Common myeloid progenitor, CD34-positive (primary cell): ENCODE measurements at places on chromosomes 11 and 22.

- DNase-seq, result peak; percentile 44
These were observed 1.4 kb upstream of the VWA5A start for GRCh38 chr11:124113890-124114289.

DNA sequence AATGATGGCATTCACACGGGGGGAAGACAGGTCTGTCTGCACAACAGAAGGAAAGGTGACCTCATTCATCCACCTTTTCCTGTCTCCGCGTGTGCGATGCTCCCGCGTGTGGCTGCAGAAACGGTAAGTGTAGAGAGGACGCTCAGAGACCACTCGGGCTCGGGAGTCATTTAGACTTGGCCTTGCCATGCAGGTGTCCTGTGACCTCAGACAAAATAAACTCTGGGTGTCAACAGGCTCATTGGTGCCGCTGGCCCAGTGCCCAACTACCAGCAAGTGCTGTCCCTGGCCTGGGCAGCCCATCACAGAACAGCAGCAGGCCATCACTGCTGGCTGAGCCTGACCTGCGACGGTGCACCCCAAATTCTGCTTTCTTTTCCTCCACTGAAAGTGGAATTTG is 48.1 kb upstream of the ARFGAP3 start:
- no peak for DNase-seq

DNA sequence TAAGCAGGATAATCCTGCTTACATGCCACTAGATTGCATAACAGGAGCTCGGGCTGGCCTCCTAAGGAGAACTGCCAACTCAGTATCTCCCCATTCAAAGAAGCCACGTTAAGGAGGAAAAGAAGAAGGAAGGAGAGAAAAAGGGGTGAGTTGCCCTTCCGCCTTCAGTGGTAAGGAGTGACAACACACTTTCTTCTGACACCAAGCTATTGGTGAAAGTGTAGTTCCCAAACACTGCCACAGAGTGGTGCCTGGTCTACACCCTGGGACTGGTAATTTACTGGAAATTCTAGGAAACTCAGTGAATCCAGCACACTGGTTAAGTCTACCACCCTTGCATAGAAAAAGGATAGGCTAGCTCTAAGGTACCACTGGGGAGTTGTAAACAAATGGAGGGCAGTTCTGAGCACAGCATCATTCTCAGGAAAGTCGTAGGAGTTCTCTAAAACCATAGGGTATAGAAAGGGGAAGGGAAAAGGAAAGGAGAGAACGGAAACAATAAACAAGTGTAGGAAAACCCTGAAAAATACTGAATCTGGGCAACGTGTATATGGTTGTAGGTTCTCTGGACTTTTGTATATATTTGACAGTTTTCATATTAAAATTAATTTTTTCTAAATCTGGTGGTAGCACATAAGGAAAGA is 58.2 kb downstream of the RRAS2 start:
- DNase-seq, result peak; percentile 54

DNA sequence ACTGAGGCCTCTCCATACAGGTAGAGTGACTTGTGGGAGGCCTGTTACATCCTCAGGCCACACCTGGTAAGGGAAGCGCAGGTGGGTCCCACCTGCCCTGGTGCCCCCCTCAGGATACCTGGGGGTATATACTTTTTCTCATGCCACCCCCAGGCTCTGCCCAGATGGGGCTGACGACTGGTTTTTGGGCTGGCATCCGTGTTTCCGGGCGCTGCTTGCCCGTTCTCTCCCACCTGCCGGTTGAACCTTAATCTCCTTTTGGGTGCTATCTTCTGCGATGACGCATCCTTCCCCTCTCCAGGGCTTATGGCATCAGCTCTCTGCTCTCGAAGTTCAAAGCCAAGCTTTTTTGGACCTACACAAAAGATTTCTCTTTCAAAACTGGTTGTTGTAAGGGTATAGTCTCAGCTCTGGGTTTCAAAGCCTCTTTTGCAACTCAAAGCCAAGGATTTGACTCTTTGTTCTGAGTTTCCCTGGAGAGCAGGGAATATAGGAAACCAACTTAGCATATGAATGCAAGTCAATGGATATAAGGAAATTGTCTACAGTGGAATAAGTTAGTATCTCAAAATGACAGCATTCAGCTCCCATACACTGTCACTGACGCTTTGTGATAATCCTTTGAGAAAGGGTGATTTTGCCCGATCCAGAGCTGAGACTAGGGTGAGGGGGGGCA is 8.6 kb upstream of the LRRC10B start:
- no peak for DNase-seq

- DNase-seq, result no peak
These were observed 15.3 kb downstream of the TAB1 start for GRCh38 chr22:39414886-39415285.

- no peak for DNase-seq
These were observed 350.4 kb upstream of the B3GAT1 start for GRCh38 chr11:134762248-134763029.

GRCh38 chr11:10293423-10294289 is at the start of gene SBF2:
SBF2 (minus strand) TSS chr11:10294219; CDS start chr11:10294069, 150 bp downstream.
- DNase-seq, result peak; percentile 78

- peak; percentile 91 for DNase-seq
These were observed at the start of gene CYTH4 for GRCh38 chr22:37282385-37282677. CYTH4 (plus strand) TSS chr22:37282508; CDS start chr22:37282570, 62 bp downstream.

DNA sequence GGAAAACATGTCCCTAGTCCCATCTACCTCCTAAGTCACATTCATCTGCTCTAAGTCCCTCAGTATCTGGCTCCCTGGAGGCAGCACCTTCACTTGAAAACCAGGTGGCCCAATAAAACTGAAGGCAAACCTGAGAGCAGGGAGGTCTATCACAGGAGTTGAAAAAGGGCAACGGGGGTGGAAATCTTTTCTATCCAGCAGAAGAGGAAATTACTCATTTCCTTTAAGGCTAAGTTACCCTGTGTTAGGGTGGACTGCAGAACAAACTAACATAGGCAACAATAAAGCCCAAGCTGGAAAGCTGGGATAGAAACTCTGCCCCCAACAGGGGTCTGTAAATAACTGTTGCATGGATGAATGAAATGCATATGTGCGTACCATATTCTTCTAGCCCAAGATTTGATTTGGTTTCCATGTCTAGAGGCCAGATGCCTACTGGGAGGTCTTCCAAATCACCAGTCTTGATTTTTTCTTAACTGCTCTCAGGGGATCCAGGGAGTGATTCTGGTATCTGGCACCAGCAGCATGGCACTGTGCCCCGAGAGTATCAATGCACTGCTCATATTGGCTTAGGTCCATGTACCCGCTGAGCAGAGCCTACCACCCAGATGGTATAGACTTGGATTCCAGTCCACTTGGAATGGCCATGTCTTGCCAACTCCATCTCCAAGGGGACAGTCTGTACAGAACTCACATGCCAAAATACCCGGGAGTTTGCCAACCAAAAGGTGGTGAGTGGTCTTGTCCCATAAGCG is 350.0 kb upstream of the NCAM1 start:
- DNase-seq, result no peak

GRCh38 chr22:25027959-25028840 is 75.7 kb downstream of the KIAA1671 start:
- DNase-seq, result no peak

GRCh38 chr11:67266449-67267187 is at the start of gene GRK2:
GRK2 (plus strand) TSS chr11:67266473; CDS start chr11:67266700, 227 bp downstream.
- DNase-seq, result no peak

- DNase-seq, result peak; percentile 11
These were observed 61.4 kb upstream of the SYT13 start for GRCh38 chr11:45347348-45348082.

- no peak for DNase-seq
These were observed 12.3 kb downstream of the DGAT2 start for GRCh38 chr11:75780888-75781287.

- DNase-seq, result no peak
These were observed 1.7 kb upstream of the JAM3 start for GRCh38 chr11:134066943-134067885.

DNA sequence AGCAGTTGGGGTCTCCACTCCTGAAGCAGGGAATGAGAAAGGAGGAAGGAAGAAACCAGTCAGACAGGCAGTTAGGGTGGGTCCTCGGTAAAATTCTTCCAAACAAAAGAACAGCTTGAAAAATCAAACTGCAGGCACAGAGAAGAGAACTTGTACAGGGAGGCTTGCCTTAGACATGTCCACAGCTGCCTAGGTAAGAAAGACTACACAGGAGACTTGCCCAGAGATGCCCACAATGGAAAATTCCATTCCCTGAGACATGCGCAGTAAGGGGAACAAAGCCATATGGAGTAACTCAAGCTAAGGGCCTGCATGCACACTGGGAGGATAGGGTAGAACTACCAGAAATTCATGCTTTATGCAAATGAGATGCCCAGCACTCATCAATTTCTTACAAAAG is 9.8 kb downstream of the KCNJ11 start:
- DNase-seq, result no peak

GRCh38 chr11:66218036-66218435 is 50.4 kb upstream of the RAB1B start:
- peak; percentile 7 for DNase-seq

GRCh38 chr11:37504060-37504611 is 906.1 kb upstream of the RAG2 start:
- no peak for DNase-seq

DNA sequence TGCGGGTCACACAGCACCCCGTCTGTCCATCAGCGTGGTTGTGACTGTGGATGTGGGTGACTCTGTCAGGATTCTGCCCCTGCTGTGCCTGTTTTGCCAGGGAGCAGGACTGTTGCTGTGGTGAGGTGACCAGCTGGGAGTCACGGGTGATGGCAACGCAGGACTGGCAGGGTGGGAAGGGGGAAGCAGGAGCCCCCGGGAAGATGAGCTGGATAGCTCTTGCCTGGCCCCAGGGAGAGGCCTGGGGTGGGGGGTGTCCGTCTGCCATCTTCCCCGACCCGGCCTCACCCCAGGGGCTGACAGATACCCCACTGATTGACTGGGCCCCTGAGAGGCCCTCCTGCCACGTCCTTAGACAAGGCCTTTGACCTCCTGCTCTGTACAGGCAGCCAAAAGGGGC is 34.3 kb upstream of the TSPAN18 start:
- no peak for DNase-seq
